ENCODE measurements at places on chromosomes 7 and 10.

GRCh38 chr10:71036297-71036966 is 148.1 kb upstream of the PCBD1 start:
- DNase-seq: no peak

- DNase-seq: no peak
Observed at GRCh38 chr10:72688208-72688651, 3.7 kb upstream of the MCU start.

GRCh38 chr7:129779602-129780256 is 168.2 kb downstream of the NRF1 start:
- DNase-seq: no peak

GRCh38 chr10:26438534-26439341 is 597 bp downstream of the APBB1IP start:
- DNase-seq: peak; percentile 47

- no peak for DNase-seq
Observed at GRCh38 chr10:121615435-121615793, 17.2 kb upstream of the FGFR2 start.

GRCh38 chr7:10579561-10579960 is 394.1 kb upstream of the PHF14 start:
- DNase-seq: no peak

GRCh38 chr10:46558122-46558391 is 1.6 kb upstream of the GPRIN2 start:
- DNase-seq: no peak

DNA sequence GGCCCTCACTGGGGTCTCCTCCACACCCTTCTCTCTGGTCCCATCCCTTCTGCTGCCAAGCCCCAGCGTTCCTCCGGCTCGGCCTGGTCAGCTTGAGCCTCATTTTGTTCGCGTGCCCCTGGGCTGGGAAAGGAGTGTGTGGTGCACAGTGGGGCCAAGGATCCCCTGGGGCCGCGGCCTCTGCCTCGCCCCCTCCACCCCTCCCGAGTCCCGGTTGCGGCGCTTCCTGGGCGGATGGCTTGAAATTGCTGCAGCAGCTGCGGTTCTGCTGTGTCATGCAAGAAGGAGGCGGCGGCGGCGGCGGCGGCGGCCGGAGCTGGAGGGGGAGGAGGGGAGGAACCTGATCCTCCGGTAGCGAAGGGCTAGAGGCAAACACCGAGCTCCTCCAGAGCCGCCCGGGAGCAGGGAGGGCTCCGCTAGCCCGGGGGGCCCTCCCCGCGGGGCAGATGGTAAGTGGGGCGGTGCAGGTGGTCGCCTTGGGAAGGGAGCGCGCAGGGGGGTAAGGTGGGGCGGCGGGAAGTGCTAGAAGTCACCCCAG is 217.8 kb upstream of the MKLN1 start:
- peak; percentile 29 for DNase-seq

DNA sequence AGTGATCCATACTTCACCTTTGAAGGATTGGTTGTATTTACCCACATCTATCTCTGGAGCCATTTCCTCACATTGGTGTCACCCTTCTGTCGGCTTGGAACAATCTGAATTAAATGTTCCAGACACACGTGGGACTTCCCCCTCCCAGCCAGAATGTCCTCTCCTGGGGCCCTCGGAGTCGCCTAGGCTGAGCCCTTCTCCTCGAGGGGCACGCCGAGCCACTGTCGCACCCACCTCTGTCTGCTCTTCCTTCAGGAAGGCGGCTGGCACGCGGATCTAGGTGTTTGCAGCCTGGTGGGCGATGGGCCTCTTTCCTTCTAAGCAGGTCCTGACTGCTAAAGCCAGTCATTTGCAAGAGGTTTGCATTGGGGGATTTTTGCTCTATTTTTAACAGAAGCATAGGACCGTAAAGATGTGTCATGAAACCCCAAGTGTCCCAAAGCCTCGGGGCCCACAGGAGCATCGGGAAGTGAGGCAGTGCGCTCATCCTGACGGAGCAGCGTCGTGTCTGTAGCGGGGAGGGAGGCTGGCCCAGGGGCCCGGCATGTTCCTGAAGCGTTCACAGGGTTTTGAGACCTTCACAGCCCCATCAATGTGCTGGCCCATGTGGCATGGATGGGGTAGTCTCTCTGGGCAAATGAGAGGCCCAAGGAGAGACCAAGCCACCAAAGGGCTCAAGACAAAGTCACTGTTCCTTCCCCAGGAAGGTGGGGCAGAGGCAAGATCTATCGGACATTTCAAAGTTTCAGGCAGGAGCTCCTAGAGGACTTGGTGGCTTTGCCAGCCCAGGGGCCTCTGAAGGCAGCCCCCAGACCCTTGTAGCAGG is 86.7 kb downstream of the RGS10 start:
- no peak for DNase-seq

DNA sequence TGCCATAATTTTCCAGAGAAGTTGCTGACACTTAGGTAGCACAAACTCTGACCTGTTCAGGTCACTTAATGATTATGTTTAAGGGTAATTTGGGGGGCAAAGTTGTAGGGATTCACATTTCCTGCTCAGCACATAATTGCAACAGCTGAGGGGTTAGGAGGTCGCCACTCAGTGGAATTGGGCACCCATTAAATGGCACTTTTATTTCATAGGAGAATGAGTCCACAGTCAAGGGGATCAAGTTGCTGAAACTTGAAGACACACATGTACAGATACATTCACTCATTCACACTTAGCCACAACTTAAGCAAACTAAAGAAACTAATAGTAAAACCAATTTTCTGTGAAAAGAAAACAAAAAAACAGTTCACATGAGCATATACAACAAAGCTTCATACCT is 1.5 kb downstream of the PCDH15 start:
- DNase-seq: no peak

GRCh38 chr10:30671026-30671616 is 41.6 kb upstream of the LYZL2 start:
- DNase-seq: no peak

DNA sequence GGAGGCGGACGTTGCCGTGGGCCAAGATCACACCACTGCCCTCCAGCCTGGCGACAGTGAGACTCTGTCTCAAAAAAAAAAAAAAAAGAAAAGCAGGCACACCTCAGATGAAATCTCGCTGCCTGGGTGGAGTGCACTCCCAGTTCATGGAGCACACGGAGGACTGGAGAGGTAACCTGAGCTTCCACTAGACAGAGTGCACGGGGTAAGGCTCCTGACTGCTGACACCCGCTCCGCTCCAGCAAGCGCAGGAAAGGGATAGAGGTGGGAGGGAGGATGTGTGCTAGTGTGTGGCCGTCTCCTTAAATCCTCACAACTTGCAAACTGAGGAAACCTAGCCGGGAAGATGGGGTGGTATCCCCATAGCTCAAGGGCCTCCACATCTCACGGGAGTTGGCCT is 50.8 kb downstream of the FAM53B start:
- DNase-seq: no peak

All from activated naive CD8-positive, alpha-beta T cell treated with anti-CD3 and anti-CD28 coated beads, Interleukin-2, amount 50 U/mL, for 16 hours (primary cell).